ENCODE measurements at places on chromosomes 1 and 21.

DNA sequence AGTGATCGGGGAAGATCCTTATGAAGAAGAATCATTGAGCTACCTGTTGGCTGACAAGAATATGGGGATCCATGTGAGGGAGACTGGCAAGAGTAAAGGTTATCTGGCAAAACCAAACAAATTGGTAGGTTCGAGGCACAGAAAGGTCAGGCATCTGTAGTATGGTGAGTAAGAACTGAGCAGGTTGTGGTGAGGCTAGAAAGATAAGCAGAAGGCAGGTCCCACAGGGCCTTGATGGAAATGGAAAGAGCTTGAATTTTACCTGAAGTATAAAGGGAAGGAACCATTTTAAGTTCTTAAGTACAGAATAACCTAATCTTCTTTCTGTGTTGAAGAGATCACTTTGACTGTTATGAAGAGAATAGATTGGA, 11.1 kb downstream of the PTPRC start:
- no peak for DNase-seq

GRCh38 chr1:151133018-151133806, 13.2 kb downstream of the SEMA6C start:
- DNase-seq, result no peak

GRCh38 chr1:210294999-210295745, 33.5 kb upstream of the HHAT start:
- peak; percentile 38 for DNase-seq

DNA sequence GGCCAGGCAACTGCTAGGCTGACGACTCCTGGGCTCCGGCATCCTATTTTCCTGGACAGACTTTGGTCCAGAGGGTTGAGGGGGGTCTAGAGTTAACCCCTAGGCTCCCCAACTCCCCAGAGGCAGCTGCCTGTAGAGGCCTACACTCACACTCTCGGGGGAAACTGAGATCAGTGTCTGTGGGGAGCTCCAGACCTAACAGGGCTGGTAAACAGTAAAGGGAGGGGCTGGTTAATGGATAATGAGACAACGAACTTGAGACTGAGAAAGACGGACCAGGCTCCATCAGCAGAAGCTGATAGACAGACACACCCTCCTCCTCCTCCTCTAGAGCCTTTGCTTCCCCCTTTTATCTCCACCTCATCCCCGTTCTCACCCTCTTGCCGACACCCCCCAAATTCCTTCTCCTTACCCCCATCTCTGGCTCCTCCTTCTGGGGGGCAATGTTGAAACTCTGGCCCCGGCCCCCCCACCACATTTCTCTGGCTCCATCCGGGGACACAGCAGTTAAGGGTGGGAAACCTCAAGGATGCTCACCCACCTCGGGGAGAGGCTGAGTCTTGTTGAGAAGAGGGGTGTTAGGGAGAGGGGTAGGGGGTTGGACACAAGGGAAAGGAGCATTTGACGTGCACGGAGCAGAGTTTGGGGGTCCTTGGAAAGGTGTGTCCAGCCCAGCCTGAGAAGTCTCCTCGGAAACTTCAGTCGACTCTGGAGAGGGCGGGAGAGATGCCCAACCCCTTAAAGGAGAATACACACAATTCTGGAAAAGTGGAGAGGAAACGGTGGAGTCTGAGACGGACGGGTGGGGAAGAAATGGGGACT, at the start of gene MTMR11:
Gene MTMR11, minus strand, starts transcription at position 710 of the 822 bp plus-strand sequence. Its CDS starts 232 bp downstream, at position 478.
- DNase-seq, result peak; percentile 54

DNA sequence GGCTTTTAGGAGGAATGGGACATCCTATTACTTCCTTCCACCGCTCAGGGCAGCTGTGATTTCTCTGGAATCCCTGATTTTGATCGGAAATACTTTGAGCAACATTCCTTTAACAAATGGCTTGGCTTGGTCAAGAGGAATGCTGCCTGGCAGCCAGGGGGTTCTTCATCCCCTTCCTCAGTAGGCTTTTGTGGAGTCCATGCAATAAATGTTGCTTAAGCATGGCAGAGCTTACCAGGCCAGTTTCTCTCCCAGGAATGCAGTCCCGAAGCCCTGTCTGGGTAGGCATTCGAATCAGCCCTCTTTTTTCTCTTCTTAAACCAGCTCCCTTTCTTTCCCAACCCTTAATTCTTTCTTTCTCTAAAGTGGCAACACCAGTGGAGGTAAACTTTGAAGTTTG, 177.1 kb upstream of the KIAA0040 start:
- no peak for DNase-seq

GRCh38 chr1:161106431-161106830, 8.3 kb downstream of the KLHDC9 start:
- DNase-seq, result no peak

DNA sequence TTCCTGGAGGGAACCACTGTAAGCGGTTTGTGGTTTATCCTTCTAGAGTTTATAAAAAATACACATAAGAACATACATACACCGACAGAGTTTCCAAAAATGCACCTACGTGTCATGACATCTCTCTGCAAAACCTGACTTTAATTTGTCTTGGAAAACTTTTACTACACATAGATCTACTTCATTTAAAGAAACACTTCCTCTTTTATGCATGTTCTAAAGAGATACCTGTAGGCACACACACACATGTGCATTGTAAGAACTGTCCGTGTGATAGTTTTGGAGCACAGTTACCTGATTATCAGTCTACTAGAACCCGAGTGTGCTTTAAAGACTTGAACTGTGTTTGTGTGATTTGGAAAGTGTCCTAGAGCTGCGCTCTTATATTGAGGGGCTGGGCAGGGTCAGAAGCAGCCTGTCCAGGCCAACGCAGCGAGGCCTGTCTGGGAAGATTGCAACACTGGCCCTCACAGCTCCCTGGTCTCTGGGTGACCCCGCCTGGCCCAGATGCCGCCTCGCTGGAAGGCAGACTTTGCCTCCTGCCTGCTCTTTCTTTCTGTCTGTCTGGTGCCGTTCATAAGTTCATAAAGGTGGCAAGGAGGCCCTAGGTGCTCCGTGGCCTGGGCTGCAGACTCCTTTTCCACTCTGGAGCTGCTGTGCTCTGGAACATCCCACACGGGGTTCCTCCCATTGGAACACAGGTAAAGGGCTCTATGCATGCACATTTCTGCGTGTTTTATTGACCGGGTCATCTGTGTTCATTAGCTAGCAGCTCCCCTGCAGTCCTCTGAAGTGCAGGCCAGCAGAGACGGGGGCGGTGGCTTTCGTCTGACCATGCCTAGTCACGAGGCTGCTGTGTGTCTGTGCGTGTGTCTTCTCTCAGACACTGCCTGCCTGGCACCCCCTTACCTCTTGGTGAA, 46.3 kb downstream of the AGPAT3 start:
- no peak for DNase-seq

GRCh38 chr1:240092301-240093119, 827 bp downstream of the FMN2 start:
- peak; percentile 54 for DNase-seq

DNA sequence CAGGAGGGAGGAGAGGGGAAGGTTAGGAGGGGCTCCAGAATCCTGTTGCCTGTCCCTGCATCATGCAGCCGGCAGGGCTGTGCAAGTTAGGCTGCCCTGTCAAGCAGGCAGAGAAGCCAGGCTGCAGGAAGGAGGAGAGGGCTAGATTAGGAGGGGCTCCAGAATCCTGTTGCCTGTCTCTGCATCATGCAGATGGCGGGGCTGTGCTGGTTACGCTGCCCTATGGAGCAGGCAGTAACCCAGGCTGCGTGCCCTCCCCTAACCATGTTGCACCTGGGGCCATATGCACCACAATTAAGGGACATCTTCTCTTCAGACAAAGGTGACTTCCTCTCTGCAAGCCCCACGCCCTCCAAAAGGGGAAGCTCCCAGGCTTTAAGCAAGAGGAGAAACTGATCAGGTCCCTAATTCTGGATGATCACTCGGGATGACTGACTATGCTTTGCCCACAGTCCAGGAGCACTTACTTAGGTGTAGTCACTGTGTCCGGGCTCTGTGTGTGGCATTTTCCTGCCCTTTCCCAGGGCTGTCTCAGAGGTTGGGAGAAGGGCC, 457.4 kb downstream of the SETD4 start:
- no peak for DNase-seq

DNA sequence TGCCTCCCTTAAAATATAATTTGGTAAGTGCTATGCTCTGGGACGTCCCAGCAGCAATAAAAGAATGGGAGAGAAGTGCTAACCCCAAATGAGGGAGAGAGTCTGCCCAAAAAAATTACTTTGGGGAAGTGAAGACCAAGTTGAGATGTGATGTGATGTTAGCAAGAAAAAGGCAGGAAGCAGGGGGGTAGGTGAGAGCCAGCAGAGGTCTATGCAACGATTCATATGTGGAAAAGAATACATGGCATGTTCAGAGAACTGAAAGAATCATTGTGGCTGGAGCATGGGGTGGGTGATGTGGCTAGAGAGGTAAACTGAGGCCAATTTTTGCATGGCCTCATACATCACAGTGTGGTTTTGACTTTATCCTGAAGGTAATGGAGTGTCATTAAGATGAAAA, 5.6 kb upstream of the CTPS1 start:
- DNase-seq, result no peak

DNA sequence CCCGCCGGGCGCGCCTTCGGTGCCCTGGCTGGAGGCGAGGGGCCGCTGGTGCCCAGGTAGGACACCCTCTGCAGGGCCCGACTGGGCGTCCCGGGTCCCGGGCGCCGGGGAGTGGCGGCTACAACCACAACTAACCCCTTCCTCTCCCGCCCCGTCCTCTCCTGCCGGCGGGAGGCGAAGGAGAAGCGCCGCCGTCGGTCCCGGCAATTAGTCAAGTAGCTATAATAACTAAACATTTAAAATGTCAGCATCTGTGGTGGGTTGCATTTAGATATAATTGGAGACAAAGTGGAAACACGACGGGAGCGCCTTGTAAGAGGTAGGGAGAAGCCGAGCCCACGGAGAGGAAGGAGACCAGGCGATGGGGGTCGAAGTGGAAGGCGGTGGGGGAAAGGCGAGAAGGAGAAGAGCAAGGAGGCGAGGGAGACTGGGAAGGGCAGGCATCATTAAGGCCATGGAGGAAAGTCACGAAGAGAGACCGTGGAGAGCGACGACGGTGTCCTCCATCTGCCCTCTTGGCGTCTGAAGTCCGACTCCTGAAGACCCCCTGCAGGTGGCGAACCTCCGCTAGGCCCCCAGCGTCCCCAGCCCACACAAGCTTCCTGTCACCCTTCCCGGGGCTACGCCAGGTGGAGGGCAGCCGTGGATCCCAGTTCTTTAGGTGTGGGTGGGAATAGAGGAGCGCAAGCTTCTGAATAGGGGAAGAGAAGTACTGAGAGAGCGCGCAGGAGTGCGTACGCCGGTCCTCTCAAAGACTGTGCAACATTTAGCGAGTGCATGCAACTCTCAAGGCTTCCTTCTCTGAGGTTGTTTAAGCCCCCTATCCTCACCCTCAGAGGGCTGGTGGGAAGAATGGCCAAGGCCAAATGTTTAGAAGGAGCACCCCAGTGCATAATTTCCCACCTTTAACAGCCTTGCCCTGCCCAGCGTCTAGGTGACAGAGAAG, 1.6 kb downstream of the CNIH3 start:
- DNase-seq, result no peak

DNA sequence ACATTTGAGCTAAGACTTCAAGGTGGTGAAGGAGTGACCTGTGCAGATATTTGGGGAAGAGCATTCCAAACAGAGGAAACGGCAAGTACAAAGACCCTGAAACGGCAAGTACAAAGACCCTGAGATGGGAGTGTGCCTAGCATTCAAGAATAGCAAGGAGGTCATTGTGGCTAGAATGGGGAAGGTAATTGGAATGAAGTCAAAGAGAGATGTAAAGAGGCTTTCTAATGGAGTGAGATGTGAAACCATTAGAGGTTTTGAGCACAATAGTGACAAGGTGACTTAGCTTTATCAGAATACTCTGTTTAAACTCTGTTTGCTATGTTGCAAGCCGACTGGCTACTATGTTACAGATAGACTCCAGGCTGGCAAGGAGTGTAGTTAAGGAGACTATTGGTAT, 4.4 kb downstream of the CDC7 start:
- DNase-seq, result no peak

DNA sequence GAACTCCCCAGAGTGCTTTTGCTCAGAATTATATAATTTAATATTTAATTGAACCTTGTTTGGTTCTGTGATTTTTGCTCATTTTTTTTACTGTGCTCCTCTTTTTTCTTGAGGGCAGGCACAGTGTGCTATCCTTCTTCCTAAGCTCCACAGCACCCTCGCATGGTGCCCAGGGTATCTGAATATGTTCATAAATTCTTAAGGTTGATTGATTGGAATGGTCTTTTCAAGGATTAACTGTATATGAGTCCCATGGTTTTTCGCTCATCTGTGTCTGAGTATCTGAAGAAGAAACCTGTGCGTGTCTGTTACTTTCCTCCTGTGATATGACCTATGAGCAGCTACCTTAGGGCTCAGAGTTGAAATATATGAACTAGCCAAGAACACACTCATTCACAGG, 393.7 kb downstream of the HLX start:
- DNase-seq, result no peak

DNA sequence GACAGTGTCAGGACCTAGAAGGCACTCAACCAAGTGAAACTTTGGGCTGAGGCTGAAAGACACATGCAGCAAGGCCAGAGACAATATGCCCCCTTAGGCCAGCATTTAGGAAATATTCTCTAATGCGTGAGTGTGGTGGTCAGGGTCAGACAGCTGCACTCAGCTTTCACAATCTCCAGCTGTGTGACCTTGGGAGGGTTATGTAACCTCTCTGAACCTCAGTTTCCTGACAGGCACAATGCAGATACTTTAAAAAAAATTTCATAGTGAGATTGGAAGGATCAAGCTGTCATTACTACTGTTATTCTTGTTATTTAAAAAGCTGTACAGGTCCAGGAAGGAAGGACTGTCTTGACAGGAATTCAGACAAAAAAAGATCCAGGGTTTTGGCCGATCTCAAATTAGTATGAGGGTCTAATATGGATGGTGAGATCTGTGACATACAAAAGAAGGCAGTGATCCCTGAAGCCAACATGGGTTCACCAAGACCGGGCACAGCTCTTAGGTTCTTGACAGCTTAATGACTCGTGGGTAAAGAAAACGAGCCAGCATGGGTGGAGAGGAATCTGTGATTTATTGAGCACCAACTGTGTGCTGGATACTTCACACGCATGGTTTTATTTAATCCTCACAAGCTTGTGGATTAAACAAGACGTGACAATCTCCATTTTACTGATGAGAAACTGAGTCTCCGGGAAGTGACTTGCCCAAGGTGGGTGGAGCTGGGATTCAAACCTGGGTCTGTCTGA, 54.6 kb upstream of the POU3F1 start:
- DNase-seq, result no peak

DNA sequence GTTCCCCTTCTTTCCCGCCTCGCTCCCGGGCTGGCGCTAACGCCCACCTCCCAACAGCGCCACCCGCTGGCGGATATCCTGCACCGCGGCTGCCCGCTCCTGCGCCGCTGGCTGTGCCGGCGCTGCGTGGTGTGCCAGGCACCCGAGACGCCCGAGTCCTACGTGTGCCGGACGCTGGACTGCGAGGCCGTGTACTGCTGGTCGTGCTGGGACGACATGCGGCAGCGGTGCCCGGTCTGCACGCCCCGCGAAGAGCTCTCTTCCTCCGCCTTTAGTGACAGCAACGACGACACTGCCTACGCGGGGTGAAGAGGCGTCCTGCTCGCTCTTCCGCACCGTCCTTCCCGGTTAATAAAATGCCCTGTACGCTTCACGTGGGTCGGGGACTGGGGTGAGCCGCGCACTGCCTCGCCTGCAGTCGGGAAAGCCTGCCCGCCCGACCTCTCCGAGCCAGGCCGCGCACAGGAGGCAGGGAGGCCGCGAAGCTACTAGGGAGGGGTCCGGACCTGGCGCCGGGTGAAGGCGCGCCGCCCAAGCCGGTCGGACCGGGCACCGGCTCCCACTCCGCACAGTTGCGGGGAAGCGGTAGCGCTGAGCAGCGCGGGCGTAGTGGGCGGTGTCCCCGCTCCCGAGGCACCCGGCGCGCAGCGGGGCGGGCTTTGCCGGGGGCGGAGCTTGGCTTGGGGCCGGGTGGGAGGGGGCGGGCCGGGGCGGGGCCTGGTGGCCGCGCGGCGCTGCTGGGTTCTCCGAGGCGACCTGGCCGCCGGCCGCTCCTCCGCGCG, at the start of gene ADAM15:
Gene ADAM15, plus strand, starts transcription at position 757 of the 782 bp plus-strand sequence. CDS start 71 bp downstream, outside the sequence.
- DNase-seq, result peak; percentile 79

All from EL (cell line).